Activated naive CD4-positive, alpha-beta T cell (primary cell): ENCODE measurements at places on chromosomes 1 and 21.

GRCh38 chr1:31628931-31629556, 11.6 kb downstream of the HCRTR1 start:
- DNase-seq: no peak

DNA sequence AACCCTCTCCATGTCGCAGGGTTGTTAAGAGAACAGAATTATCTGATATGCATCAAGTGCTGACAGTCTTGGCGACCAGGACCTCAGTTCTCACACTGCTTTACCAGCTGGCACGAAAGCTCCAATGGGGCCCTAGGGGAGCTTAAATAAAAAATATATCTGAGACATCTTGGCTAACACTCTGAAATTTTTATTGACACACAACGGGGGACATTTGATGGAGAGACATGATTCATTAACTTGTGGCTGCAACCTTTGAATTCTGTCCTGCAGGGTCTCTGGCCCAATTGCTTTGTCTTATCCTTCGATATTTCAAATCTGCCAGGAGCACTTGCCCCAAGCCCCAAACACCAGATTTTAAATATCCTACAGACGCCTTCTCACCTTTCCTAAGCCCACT, 567.0 kb downstream of the AJAP1 start:
- no peak for DNase-seq

- DNase-seq: no peak
Measured at GRCh38 chr1:80593197-80593596, 1207.5 kb upstream of the ADGRL2 start.

DNA sequence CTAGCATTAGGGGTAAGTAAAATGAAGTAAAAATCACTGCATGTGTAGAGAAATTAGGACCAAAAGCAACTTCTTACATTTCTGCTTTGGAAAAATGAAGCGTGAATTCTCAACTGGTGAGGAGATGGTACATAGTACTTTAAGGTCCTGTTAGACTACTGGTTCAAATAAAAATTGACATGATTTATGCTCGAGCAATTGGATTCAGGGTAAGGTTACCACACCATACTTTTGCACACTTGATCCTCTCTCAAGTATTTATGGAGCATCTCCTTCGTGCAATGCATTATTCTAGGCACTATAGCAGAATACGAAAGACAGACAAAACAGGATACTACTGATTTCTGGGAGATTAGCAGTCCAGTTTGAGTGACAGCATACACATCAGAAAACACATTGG, 66.2 kb downstream of the BRINP2 start:
- DNase-seq: no peak

- no peak for DNase-seq
Measured at GRCh38 chr1:230661976-230662375, 19.7 kb downstream of the COG2 start.

DNA sequence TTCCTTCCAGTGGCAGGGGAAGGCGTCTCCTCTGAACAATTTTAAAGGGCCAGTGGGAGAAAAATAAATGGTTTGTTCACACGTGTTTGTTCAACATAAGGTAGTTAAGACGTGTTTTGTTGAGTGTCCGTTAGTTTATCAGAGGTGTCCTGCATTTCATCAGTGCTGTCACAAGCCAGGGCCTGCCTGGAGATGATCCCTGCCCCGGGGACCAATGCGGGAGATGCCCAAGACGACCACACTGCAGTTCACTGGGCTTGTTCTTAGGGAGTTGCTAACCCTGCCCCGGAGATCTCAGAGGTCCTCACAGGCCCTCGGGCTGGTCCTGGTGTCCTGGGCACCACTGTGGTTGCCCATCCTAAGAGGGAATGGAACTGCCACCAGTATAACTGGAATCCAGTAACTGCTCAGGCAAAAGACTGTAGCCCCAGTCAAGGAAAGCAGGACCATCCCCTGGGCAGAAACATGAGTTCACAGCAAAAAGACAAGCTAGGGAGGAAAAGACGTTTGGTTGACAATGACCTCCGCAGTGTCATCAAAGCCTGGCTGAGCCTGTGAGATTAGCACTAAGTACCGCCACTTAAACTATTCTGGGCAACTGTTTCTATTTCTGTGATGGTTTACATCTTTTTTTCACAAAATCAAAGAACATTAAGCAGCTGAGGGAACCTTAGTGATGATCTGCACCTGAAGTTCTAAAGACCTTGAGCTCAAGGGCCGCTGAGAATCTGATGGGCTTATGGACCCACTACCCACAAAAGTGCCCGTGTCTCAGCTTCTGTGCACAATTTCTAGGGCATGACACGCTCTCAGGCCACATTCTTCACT, 44.9 kb upstream of the LIN9 start:
- no peak for DNase-seq

DNA sequence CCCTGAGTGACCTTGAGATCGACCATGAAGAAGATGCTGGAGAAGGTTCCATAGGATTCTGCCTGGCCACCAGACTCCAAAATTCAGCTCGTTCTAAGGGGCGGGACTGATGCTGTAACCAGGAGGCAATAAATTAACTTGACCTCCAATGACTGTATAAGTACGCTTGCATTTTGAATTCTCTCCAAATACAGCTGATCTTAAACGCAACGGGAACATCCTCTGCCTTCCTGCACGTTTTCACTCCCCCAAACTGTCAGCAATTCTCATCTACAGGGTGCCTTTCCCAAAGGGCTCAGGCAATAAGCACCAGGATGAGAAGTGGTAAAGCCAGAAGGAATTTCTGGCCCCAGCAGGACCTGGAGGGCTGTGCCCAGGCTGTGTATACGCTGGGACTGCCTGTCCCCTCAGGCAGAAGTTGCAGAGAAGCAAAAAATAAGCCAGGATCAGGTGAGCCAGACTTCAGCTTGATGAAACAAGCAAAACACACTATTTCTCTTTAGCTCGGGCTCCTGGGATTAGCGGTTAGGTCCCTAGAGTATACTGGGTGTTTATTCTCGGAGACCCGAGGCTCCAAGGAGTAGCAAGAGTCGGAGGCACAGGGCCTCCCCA, 124.8 kb downstream of the LRIG2 start:
- no peak for DNase-seq

GRCh38 chr1:151585622-151586021, 26.2 kb upstream of the SNX27 start:
- DNase-seq: no peak

GRCh38 chr1:22592919-22593790, 29.9 kb downstream of the EPHA8 start:
- DNase-seq: no peak

DNA sequence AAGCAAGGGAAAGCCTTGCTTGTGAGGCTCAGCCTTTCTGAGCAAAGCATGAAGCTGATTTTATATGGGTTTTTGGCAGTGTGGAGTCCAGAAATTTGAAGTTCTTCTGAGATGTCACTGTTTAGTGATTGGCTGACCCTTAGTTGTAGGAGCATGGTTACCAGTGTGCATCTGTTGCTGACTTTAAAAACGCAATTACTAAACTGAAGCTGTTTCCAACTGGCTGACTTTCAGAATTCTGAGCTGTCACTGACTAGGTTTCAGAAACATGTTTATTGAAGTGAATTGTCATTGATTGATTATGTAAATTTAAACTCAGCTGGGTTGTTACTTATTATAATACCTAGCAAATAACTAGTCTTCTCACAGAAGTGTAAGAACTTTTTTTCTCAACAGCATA, 89.4 kb downstream of the PDE4B start:
- DNase-seq: no peak

GRCh38 chr1:91572044-91572443, 71.4 kb downstream of the CDC7 start:
- no peak for DNase-seq

DNA sequence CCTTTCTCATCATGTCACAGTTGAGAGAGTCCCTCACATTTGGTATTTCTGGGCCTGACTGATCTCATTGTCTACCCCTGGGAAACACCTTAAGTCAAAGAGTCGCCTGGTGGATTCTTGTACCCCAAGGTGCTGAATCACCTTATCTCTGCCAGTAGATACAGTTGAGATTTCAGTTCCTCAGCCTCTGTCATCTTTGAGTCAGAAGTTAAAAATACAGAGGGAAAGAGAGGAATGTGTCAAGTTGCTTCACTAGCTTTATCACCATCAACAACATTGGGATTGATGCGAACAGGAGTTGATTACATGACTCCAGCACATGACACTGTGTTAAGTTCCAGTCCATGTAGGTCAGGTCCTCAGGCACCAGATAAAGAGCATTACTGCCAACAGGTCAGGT, 513.0 kb downstream of the NUF2 start:
- no peak for DNase-seq

- no peak for DNase-seq
Measured at GRCh38 chr1:180199018-180199417, 31.0 kb upstream of the LHX4 start.
